Glutamatergic neuron (in vitro differentiated cells): ENCODE measurements at places on chromosomes 7 and 10. TPM values are rescaled to one million over a fixed set of nuclear protein-coding genes. Genes with fewer than 3 reads are reported as not detected.

The ZNF365 gene
- 0.76 TPM for total RNA-seq

The AKR1C4 gene
- total RNA-seq = not detected

The IFIT1 gene
- total RNA-seq = not detected

The PRSS37 gene
- not detected for total RNA-seq

The PPP1R3C gene
- total RNA-seq = 19.4 TPM

The TWIST1 gene
- total RNA-seq = not detected
